Posterior vena cava (tissue), 2 donors: ENCODE measurements at places on chromosomes 5 and 9. TPM values are rescaled to one million over a fixed set of nuclear protein-coding genes. Genes with fewer than 3 reads are reported as not detected.

Gene CD180
- 1.4 TPM for total RNA-seq

GRCh38 chr9:127136880-127137639 lies 14.6 kb upstream of the ANGPTL2 start:
- DNase-seq: peak; percentile 26

DNA sequence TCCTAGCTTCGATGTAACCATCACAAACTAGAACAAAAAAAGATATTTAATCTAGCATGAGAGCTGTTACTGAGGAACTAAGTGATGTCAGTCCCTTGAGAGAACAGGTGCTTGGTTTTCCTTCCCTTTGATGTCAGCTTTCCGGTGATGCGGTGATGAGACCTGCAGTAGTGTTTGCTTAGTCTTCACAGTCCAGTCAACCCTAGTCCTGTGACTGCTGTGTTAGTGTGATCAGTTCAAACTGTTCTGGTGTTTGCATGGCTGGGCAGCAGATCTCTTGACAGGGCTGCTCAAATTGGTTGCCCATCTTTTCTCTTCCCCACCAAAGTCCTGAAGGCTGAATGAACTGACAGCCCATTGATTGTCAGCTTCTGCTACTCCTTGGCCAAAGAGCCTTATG lies 608.6 kb upstream of the DAB2 start:
- DNase-seq: no peak

GRCh38 chr9:83656032-83656680 lies 33.2 kb downstream of the IDNK start:
- no peak for DNase-seq

- no peak for DNase-seq
These were observed 181.0 kb upstream of the NFIL3 start for GRCh38 chr9:91604451-91605179.

DNA sequence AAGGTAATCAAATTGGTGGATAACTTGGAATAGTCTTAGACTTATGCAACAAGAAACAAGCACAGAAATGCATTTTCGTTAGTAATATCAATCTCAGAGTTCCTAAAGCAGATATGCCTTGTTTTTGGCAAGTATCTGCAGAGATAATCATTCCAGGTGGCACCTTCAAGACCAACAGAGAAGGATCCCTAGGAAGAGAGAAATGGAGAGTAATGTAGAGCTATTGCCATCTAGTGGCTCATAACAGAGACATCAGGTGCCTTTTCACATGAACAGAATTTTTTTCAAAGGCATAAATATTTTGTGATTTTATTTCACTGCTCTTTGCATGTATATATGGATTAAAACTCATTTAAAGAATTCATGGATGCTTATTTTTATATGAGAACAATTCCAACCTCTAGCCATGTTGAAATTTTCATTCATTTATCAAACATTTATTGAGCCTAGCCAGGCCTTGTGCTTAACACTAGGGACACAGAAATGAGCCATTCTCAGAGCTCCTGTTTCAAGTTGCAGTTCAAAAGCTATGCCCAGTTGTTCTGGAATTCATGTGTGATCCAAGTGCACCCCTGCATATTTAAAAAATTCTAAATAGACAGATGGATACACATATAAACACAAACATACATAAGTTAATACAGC lies 117.5 kb upstream of the OR13F1 start:
- no peak for DNase-seq

DNA sequence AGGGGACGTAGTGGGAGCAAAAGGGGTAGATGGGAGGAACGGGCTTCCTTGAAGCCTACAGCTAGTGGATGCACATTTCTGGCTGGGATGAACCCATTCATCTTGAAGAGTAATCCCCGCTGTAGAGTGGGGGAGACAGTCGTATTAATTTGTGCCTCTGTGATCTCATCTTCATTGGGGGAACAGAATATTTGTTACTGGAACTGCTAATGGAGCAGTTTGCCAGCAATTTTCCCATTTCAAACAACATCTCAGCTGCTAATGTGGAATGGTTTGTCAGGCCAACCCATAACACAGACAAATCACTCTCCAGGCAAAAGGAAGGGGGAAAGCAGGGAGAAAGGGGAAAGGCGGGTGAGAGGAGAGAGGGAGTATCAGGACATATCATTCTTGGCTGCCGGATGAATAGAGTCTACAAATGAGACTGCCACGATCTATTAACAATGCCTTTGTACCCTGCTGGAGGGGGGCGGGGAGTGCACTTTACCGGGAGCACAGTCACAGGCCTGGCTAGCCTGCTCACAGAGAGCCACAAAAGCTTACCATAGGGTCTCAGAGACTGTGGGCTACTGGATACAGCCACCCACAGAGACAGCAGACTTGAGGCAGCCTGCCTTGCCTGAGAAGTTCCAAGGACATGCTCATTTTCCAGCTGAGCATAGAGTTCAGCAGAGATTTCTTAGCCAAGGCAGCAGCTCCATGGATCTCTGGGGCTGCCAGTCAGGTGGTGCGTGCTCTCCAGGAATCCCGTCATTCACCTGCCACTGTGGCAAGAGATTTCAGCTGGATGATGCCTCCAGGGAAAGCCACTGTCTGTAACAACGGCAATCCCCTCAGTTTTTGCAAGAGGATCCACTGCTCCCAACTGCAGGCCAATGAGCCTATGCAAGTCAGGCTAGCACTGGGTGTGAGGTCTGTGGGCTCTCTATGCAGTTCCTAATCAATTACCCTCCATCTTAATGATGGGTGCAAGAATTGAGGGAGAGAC lies 217.7 kb upstream of the PANK3 start:
- no peak for DNase-seq

DNA sequence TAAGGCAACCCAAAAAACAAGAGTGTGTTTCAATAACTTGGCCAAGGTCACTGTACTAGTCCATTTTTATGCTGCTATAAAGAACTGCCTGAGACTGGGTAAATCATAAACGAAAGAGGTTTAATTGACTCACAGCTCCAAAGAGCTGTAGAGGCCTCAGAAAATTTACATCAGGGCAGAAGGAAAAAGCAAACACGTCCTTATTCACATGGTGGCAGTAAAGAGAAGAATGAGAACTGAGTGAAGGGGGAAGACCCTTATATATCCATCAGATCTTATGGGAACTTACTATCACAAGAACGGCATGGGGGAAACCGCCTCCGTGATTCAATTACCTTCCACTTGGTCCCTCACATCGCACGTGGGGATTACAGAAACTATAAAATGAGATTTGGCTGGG lies 64.3 kb upstream of the CAMK4 start:
- no peak for DNase-seq

Gene RASEF
- total RNA-seq: 0.37 TPM

DNA sequence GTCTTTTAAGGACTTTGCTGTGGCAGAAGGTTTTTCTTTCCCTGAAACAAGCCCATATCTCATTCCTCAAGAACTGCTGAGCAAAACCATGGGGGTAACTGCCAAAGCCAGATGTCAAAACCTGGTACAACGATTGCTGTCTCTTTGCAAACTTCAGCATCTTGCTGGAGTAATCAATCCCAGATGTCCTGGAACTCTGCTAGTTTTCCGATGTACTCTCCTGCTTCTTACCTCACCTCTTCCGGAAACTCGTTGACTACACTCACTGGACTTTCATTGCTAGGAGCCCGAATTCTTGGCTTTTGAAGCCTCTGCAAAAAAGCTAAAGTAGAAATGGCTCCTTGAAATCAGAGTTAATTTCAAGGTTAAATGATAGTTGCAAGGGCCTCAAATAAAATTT lies 23.3 kb downstream of the RAD1 start:
- no peak for DNase-seq

GRCh38 chr5:110008131-110008530 lies 318.4 kb downstream of the MAN2A1 start:
- DNase-seq: no peak

Gene CDKN2B
- 7.1 TPM for total RNA-seq

DNA sequence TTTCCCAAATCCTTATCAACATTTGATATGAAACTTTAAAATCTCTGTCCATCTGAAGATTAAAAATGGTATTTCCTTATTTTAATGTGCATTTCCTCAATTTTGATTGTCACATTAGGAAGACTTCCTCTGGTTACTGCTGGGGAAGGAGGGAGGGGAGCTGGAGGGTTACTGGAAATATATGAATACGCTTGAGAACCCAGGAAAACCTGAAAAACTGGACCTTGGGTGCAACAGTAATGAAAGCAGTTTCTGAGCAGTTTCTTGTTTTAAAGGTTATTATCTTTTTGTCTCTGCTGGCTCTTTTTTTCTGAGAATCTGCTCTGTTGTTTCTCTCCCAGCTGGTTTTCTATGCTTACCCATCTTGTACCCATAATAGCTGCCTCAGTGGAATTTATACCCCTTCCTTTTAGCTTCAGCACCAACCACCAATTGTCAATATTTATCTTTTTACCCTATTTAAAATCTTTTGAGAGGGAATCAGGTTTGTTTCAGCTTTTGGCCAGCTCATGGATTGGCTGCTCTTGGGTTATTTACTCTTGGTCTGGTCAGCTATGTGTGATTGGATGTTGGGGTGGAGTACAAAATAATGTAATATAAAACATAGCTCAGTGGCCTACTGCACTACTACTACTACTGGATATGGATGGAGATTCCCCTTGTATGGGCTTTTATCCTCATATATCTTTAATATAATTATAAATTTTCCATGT lies 67.4 kb downstream of the UNC13B start:
- no peak for DNase-seq

DNA sequence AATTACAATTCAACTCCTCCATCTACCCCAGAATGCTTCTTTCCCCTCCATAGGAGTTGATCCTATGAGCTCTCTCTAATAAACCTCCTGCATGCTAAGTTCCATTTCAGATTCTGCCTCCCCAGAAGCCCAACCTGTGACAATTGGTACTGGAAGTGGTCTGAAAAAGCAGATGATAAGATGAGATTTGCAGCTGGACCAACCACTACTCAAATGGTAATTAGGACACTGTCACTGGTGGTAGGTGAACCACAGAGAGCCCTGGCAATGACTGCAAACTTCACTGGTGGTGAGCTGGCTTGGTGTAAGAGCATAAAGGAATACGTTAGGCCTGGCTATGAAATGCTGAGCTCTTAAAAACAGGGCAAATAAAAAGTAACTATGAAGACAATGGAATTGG lies 112.6 kb downstream of the ESM1 start:
- no peak for DNase-seq

Gene THBS4
- total RNA-seq: 80.2 TPM

DNA sequence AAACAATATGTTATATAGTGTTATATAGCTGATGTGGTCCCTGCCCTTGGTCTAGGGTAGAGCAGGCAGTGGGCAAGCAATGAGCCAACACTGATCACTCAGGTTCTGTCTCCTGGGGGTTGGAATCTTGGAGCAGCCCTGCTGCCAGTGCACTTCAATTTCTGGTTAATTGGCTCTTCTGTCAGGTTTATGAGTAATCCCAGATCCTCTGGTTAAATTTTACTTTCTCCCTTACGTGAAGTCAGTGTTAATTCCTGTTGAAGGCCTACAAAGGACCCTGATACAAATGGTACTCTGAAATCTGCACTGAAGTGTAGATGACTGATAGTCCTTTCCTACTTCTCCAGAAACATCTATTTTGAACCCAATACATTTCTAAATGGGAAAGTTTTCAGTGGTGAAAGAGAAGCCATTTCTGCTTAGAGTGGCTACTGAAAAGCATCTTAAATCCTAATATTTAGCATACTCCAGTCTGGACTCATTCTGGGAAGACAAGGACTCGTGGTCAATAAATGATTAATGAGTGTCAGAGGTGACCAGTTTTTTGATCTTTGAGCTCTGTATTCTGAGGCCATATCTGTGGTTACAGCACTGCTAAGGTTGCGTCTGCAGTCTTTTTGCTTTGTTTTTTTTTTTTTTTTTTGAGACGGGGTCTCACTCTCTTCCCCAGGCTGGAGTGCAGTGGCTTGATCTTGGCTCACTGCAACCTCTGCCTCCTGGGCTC lies 442.4 kb downstream of the KIF4B start:
- no peak for DNase-seq

DNA sequence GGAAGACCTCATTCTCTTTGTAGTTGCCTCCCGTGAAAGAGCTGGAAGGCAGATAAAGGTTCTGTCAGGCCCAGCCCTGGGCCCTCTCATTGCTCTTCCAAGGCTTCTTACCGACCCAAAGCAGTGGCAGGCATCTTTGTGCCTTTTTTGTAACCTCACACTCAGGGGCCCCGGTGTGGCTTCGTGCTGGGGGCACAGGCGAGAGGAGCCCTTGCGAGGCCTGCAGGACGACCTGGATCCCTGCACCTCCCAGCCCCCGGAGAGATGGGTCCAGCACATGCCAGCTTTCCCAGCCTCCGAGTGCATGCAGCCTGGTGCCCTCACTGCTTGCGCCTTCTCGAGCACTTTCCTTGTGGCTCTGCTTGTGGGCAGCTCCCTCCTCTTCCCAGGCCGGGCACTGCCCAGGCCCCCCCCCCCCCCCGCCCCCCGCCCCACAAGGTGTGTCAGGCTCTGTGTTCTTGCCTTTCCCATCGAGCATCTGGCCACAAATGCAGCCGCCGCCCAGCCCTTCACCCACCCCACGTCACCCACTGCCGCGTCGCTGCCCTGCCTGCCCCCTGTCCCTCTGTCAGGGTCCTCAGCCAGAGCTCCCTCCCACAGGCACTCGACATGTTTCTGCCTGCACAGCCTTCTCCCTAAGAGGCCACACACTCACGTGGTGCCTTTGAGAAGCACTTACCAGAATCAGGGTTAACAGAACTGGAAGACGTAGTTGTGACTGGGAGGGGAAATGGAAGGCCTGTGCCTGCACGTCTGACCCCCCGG lies 63.7 kb upstream of the CACNA1B start:
- peak; percentile 50 for DNase-seq

GRCh38 chr5:79107020-79107796 lies 4.4 kb upstream of the BHMT start:
- no peak for DNase-seq

Gene PCDHB14
- 5.0 TPM for total RNA-seq

Gene BTNL9
- 13.4 TPM for total RNA-seq

Gene ASS1
- 106 TPM for total RNA-seq
